NCI-H526 (cell line): ENCODE measurements at places on chromosomes 1 and 21.
A peak's percentile ranks its signal among the peaks of the same experiment; 100 is the strongest.

DNA sequence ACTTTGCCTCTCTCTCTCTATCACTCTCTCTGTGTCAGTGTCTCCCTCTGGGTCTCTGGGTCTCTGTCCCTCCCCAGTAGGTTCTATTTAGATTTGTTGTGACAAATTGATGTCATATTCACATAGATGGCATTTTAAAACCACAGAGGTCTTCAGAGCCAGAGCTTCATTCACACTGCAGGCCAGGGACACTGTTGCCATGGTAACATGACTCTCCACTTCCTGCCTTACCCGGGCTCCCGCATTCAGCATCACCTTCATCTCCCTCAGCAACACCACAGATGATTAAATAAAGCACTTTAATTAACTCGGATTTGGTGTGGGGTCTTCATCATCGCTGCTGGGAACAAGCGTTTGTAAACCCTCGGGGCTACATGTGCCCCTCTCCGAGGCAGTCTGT is 132.6 kb downstream of the ETS2 start:
- no peak for DNase-seq

DNA sequence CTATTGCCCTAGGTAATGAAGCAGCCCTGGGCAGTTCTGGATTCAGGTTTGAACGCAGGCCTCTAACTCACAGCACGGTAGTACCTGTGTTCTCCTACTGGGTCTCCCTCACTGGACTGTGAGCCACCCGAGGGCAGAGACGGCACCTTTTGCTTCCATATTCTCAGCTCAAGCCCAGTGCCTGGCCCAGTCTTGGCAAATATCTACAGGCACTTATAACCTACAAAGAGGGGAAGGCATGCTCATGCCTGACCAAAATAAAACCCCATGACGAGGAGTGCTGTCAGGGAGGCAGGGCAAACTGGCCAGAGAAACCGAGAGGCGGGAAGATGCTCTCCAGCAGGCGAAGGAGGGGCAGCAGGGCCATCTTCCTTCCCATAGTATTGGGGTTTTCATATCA is 91.1 kb downstream of the DDX20 start:
- DNase-seq, result no peak

DNA sequence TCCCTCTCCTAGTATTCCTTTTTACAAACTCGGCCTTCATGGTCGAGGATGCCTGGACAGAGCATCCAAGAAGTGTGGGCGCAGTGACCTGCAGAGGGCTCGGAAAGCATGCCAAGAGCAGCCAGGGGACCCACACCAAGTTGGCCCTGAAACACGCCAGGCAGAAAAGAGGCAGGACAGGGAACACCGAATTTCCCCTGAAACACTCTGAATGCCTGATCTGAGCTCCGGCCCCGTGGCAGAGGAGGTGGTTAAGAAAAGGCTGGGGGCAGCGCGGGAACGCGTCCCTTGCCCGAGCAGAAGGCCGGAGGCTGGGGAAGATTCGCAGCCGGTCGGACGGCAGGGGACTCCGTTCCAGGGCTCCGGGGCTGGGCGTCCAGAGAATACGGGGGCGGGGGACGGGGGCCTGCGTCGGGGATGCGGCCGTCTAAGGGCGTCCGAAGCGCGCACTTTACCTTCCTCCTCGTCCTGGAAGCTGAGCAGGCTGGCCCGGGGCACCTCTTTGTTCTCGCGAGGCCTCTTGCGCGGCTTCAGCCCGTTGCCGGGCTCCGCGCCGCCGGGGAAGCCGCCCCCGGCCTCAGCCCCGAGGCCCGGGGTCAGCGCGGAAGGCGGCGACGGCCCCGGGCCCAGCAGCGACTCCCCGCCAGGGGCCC is 558 bp downstream of the PAXBP1 start:
- DNase-seq, result peak; percentile 39

- DNase-seq, result no peak
Observed at GRCh38 chr1:15621975-15622374, 4.7 kb downstream of the DDI2 start.

GRCh38 chr21:29130270-29130969 is at the start of gene MAP3K7CL:
Gene MAP3K7CL (plus strand): TSS chr21:29130644. CDS start chr21:29133345, 2,701 bp downstream.
- DNase-seq, result no peak

GRCh38 chr1:220769205-220769604 is 17.5 kb upstream of the MTARC1 start:
- DNase-seq, result no peak

DNA sequence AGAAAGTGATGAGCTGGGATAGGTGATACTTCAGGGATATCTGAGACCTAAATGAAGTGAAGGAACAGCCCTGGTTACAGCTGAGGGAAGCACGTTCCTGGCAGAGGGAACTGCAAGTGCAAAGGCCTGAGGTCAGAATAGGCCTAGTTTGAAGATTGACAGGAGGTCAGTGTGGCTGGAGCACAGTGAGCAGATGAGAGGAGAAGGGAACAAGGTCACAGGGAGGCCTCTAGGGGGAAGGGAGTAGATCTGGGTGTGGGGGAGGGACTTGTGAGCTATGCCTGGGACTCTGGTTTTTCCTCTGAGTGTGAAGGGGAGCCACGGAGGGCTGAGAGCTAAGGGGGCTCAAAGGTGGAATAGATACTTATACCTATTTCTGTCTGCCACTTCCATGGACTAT is 736.4 kb downstream of the MATN1 start:
- no peak for DNase-seq

DNA sequence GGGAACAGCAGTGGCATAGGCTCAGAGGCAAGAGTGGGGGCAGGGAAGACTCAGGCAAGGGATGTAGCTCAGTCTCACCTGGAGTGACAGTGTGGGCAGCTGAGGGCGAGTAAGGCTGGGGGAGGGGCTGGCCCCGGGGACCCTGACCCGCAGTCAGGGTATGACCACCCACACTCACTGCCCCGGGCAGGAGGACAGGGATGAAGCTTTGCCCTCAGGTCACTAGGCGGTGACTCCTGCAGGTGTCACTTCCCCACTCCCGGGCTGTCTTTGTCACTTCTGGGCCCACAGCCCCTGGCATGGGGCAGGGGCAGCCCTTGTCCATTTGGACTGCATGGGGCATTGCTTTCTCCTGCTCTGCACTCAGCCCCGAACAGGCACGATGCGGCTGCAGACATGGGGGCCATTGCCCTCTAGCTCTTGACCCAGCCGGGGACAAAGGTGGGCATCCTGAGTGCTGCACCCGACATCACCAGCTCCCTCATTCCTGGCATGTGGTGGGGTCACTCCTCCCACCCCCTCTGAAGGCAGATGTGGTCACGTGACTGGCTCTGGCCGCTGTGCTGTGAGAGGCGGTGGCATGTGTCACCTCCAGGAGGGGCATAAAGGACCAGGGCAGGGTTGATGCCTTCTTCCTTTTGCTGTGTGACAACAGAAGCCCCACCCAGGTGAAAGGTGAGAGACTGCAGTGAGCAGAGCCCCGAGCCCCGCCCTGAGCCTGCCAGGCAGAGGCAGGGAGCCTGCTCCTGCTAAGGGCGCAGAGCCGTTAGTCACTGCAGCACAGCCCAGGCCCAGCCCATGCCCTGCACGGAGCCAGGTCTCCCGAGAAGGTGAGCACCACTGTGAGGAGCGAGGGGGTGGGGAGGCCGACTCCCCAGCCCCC is 66.0 kb downstream of the MATN1 start:
- DNase-seq, result no peak

DNA sequence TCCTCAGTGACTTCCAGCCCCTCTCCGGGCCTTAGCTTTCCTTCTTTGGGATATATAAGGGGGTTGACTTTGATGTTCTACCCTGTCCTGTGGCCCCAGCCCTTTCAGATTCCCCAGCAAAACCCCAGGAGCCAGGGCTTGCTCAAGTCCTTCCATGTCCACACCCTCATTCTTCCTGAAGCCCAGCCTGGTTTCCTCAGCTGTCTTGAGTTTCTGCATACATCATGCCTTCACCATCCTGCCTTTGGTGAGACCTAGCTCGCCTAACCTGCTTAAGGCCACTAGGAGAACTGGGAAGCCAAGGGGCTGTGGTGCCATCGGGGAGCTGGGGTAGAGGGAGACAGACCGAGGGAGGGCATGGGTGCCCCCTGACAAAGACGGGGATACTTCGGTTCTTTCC is 17.2 kb upstream of the PEF1 start:
- DNase-seq, result no peak

- DNase-seq, result no peak
Observed at GRCh38 chr1:183432548-183432875, 14.3 kb upstream of the NMNAT2 start.
